ENCODE measurements at places on chromosomes 5 and 9.

- DNase-seq = no peak
Observed at GRCh38 chr9:137277329-137278041, at the start of gene TOR4A. Gene TOR4A, plus strand, starts transcription at chr9:137277726. Its CDS starts 964 bp downstream, at chr9:137278690.

- DNase-seq = no peak
Observed at GRCh38 chr5:22896152-22896551, 43.0 kb upstream of the CDH12 start.

DNA sequence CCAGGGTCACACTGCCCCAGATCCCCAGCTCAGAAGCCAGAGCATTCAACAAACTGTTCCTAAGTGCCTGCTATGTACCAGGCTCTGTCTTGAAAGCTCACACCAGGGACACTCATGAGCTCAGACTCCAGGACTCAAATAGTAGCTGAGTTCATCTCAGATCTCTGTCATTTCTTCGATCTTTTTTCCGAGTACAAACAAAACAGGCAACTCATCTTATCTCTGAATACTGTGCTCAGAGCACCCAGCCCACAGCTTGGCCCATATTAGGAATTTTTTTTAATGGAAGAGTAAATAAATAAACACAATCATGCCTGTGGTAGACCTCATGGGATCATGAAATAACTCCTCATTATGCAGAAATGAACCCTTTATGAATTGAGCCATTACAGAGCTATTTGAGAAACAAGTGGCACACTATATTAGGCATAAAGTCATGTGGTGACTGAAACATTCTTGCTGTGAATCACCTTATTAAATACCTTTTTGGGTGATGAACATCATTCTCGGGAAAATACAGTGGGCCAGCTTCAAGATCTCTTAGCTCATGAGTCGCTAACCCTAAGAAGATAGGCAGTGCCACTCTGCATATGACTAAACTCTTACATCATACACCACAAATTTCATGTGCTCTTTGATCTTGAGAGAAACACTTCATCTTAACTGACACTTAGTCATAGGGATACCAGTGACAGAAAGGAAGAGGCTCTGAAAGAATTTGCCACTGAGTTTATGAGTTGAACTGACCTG is 9.9 kb downstream of the SH3RF2 start:
- peak; percentile 44 for DNase-seq

GRCh38 chr9:127949827-127950512 is 12.3 kb upstream of the DPM2 start:
- DNase-seq = no peak

DNA sequence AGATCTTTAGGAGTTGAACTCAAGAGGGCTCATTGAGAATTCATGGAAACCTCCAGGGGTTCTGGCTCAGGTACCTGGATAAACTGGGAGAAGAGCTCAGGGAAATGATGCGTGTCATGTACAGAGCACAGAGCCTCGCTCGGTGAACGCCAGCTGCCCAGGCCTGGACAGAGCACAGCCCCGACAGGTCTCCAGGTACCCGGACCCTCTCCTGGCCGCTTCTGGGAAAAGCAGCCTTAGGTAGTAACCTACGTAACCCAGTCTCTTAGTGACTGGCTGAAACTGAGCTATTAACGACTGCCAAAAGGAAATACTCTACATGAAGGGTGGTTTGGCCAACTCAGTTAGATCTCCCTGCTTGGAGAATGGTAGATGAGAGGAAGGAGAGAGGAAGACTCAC is 157.4 kb downstream of the TTLL11 start:
- DNase-seq = no peak

DNA sequence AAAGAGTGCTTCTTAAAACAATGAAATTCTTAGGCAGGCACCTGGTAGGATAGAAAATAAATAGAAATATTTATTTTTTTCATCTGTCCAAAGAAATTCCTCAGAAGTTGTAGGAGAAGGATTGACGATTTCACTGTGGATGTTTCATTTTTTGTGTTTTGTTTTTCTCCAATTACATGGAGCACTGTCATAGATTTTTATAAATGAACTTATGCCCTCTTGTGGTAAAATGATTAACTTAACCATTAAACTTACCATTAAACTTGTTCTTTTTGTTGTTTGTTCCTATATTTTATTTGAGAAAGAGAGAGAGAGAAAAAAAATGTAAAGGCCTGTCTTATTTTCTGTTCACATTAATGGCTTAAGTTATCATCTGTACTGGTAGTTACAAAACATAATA is 339.2 kb downstream of the PRR16 start:
- no peak for DNase-seq

GRCh38 chr9:105911104-105911911 is 217.0 kb downstream of the TMEM38B start:
- DNase-seq = no peak

DNA sequence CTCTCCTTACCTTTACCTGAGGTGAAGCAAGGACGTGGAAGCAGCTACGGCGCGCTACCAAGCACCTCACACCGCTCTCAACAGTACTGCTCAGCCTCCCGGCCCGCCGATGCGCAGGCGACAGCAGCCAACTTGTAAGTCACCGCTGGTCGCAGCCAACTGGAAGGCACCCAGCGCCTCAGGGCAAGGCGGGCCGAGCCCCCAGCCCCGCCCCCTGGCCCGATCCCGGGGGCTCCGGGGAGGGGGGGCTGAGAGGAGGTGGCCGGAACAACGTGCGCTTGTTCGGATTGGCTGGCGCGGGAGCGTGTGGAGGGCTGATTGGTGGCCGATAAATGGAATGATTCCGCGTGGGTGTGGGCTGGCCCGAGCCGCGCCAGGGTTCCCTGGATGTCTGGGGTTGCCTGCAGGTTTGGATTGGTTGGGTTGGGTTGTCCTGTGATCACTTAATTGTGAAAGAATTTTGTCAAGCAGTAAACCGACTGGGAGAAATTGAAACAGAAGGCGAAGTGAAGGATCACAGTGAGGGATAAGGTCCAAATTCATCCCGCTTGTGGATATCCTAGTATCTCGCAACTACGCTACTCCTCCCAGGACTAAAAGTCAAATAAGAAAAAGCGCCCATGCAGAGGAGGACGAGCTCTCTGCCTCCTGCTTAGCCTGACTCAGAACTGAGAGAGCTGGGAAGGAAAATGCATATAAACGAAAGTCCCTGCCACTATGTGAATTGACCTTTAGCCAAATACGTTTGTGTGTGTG is at the start of gene STARD4:
TSS of gene STARD4 (minus strand) at position 161 of the 756 bp plus-strand sequence. CDS start 5,102 bp downstream, outside the sequence.
- peak; percentile 83 for DNase-seq

DNA sequence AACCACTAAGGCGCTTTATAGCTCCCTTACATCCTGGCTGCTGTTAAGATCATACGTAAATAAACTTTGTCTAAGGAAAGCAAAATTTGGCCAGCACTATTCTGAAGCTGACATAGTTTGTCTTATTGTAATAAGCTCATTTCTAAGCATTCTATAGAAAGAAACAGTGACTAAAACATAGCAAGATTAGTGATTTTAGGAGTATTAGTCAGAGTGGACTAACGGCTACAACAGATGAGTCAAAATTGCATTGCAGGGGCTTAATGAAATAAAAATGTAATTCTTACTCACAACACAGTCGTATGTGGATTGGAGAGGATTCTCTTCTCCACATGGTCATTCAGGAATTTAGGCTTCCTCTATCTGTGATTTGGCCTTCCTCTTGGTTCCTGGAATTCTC is 347.6 kb downstream of the GADD45G start:
- DNase-seq = no peak

DNA sequence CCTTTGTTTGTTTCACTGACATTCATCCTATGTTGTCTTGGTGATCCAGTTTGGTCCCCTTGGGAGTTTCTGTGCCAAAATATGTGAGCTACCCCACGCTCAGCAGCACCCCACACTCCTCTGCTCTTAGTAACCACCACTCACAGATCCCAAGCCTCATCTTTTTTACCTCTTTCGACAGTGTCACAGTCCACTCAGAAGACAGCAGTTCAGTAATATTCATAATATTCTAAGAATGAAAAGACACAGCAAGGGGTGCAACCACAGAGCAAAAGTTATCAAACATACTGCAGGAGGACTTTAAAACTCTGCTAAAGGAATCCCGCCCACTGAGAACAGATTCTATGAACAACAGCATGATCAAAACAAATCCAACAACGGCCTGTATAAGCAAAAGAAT is 28.2 kb downstream of the RNF130 start:
- DNase-seq = no peak

DNA sequence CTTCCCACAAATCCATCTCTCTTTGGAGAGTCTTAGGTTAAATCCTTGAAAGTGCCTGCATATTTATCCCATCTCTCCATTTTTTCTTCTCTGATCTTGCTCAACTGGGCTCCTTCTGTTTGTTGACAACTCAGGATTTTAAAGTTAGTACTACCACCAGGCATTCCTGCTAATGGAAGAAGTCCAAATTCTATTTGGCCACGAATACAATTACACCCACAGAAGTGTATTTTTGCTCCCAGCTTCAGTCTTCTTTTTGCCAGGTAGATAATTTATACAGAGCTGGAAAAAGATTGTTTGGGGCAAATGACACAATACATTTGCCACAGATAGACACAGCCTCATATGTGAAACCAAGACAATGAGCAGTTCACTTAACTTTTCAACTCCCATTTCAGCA is 74.8 kb downstream of the CETN3 start:
- no peak for DNase-seq

DNA sequence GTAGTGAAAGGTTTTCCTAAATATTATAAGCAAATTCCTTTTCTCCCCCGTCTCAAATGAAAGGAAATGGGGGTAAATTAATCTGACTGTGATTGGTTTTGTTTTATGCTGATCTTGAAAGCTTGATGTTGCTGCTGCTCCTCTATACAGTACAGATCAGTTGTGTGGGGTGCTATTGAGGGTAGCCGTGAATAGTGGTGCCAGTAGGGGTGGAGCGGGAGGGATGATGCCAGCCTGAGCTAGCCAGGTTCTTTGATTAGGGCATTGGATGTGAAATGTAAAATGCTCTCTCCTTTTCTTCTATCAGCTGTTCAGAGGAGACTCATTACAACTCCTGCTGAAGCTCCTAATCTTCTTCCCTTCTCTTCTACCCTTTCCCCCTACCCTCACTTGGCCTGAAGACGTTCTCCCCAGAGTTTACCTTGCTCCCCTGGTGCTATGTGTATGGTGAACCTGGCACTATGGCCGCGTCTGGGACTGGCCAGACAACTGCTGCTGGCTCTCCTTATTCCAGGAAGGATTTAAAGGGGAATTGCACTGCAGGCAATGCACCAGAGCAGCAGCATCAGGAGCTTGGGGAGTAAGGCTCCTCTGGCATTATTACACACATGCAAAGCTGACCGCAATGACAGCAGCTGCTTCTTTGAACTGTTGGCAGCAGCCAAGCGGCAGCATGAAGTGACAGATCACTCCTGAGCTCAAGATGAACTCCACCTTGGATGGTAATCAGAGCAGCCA is 566 bp downstream of the GPR21 start:
- DNase-seq = no peak

DNA sequence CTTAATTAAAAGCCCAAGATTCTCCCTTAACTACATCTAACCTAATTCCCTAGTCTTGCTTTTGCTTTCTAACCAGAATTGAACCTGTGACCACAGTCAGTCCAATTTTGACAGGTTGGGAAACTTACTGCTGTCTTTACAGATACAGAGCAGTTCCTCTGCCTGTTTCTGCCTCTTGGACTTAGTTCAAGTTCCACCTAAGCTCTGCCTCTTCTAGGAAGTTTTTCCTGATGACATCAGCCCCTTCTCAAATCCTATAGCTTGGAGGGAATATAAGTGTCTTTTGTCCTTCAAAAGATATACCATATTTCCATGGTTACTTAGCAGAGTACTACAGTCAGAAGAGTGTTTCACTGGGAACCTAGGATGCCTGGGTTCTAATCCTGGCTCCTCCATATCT is 31.7 kb downstream of the BRINP1 start:
- DNase-seq = no peak

DNA sequence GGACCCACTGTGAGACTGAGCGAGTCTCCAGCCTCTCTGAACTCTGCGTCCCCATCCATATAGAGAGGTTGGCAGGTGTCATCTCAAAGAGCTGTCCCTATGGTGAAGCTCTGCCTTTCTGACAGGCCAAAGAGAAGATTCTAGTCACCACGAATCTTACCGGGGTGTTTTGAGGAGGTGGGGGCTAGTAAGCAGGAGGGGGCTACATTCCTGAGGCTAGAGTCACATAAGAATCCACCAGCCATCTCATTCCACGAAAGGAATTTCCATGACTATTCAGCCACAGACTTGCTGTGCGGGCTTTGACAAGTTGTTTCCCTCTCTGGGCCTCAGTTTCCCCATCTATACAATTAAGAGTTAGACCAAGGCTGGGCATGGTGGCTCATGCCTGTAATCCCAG is 16.3 kb downstream of the PDGFRB start:
- DNase-seq = no peak

DNA sequence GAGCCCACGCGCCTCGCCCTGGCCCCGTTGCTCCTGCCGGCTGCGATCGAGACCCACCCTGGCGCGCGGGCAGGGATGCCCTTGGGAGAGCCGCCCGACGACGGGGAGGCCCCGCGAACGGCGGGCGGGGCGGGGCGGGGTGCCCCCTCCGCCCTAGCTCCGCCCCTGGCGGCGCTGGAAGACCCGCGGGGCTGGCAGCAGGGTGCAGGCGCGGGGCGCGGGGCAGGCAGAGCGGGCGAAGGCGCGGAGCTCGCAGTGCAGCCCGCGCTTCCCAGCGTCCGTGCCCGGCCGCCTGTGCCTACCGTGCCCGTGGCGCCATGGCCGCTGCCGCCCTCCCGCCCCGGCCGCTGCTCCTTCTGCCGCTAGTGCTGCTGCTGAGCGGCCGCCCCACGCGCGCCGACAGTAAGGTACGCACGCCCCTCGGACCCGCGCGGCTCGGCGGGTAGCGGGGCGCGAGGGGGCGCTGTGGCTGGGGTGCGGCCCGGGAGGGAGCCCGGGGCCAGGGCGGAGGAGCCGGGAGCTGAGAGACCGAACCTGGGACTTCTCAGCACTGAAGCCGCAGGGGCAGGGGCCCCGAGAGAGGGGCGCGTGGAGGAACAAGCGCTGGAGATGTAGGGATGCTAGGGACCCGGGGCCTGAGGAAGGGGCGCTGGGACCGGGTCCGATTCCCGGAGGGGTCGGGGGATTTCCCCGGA is at the start of gene OLFML2A:
TSS of gene OLFML2A (plus strand) at position 180 of the 695 bp plus-strand sequence. CDS start at position 318, 138 bp downstream.
- no peak for DNase-seq

DNA sequence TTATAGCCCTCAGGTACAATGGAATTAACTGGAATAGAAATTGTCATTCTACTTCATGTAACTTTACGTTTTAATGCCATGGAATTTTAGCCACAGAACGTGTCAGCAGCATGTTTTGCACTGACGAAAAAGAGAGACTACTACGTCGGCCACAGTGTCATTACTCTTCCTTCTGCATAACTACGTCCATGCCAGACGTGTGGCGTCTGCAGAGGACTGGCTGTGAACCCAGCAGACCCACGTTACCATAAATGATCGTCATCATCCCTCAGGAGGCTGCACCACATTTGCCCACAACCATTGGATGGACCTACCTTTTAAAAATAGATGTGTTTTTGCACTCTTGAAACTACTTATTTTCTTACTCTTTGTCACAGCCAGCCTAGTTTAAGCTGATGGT is 63.8 kb upstream of the ATG10 start:
- DNase-seq = no peak

DNA sequence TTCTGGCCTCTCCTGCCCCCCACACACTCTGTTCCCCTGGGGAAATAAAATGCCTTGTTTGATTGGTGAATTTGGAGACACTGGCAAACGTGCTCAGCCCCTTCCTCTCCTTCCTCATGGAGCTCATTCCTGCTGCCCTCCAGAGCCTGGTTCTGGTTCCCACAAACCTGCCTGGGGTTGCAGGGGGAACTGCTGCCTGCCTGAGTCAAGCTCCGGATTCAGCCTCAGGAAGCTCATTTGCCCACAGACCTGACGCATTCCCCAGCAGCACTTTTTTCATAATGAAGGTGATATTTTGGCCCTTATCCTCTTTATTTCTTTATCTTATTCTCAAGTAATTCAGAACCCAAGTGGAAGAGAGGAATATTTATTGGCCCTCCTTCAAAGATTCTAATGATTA is 140.5 kb downstream of the TTLL11 start:
- DNase-seq = no peak
